ENCODE measurements at places on chromosomes 4 and X.

GRCh38 chr4:173522951-173523395 is 7.1 kb downstream of the HAND2 start:
- no peak for DNase-seq

- DNase-seq = no peak
These were observed 3.2 kb upstream of the KLHL34 start for GRCh38 chrX:21661316-21661715.

GRCh38 chr4:20764366-20764992 is 64.2 kb downstream of the PACRGL start:
- no peak for DNase-seq

GRCh38 chr4:148376151-148376550 is 66.1 kb downstream of the NR3C2 start:
- DNase-seq = no peak

- DNase-seq = no peak
These were observed 33.3 kb downstream of the CLDN22 start for GRCh38 chr4:183286590-183287308.

- no peak for DNase-seq
These were observed 546.5 kb upstream of the FAT1 start for GRCh38 chr4:187270154-187270553.

GRCh38 chr4:106493086-106493485 is 124.5 kb upstream of the GIMD1 start:
- no peak for DNase-seq

- peak; percentile 21 for DNase-seq
These were observed 123.4 kb downstream of the ASB9 start for GRCh38 chrX:15146515-15146914.

DNA sequence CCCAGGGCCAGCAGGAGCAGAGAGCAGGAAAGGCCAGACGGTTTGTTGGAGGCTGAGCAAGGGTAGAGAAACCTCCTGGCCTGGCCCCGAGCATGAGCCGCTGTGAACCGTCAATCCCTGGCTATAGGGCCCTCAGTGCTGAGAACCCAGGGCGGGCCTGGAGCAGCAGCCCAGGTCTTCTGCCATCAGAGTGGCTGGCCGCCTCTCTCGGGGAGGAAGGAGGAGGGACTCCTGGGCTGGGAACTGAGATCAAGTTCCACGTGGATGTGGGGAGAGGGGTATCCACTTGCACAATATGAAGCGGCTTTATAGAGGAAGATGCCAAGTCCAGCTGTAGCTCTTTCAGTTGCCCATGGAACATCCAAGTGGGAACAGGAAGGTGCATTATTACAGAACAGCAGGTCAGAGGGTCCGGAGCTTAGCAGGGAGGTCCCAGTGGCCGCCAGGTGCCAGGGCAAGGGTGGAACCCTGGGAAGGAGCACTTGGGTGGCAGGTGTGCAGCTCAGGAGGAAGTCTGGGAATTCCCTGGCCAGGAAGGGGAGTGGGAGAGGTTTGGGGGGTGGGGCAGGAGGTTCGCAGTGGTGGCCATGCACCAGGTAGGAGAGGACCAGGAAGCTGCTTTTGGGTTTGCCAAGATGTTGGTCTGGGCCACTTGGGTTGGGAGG is 31.7 kb upstream of the CRMP1 start:
- no peak for DNase-seq

DNA sequence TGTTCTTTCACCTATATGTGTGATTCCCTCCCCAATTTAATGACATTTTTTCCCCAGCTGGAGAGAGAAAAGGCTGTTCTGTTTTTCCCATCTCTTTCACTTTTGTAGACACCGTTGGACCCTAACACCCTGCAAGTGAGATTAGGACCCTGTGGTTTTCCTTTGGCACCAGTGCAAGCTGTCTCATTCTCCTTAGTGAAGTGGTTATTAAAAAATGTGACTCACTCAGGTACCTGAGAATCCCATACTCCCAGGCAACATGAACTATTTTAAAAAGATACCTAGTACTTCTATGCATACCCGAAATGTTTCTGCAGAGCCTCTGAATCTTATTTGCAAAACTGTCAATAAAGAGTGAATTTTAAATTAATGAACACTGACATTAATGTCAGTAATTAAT is 175.7 kb upstream of the TBC1D9 start:
- no peak for DNase-seq

GRCh38 chrX:10199212-10199611 is 42.4 kb downstream of the CLCN4 start:
- DNase-seq = no peak

- no peak for DNase-seq
These were observed 44.3 kb downstream of the PRSS12 start for GRCh38 chr4:118308306-118309030.

GRCh38 chrX:24990535-24990934 is 25.2 kb downstream of the ARX start:
- DNase-seq = no peak

GRCh38 chrX:67720344-67720743 is 176.5 kb downstream of the AR start:
- no peak for DNase-seq

Data from activated naive CD4-positive, alpha-beta T cell treated with anti-CD3 and anti-CD28 coated beads, Interleukin-2, amount 10 ng/mL, durations not matched to agents 7 days and 5 days (primary cell).